ENCODE measurements at places on chromosomes 2 and 18.

DNA sequence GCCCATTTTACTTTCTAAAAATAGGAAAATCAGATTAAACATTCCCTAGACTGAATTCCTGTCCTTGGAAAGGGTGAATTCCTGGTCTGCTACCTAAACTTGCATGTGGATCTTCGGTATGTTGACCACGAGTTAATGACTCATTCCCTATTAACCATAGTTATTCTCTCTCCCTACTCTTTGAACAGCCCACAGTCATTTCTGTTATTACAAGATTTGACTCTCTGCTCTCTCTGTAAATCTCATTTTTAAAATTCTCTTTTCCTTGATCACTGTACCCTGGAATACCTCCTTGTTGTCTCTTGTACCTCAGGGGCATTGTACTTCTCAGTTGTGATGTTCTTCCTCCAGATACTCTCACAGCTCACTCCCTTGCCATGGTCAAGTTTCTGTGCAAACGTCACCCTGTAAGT lies 92.0 kb upstream of the GULP1 start:
- DNase-seq = no peak

GRCh38 chr2:14720739-14721138 lies 88.2 kb downstream of the LRATD1 start:
- DNase-seq = no peak

DNA sequence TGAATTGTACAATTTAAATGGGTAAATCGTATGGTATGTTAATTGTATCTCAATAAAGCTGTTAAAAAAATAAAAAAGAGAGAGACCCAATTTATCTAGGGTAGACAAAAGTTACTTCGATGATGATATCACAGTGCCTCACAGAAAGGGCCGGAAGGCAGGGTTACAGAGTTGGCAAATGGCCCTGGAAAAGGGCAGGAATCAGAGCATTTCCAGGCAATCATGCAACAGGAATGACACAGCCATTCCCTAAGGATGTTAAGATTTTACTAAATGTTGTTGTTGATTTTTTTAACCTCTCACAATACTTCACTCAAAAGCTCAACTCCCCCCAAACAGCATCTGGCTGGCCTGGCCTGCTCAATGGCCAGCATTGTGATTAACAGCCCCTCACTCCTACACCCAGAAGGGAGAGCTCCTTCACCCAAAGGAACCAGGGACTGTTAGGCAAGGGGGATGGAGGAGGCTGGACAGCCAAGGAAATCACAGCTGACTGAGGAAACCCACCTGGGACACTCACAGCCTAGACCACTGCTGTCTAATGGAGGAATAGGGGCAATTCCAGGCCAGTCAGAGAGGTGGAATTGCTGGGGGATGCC lies 7.7 kb upstream of the SP100 start:
- no peak for DNase-seq

DNA sequence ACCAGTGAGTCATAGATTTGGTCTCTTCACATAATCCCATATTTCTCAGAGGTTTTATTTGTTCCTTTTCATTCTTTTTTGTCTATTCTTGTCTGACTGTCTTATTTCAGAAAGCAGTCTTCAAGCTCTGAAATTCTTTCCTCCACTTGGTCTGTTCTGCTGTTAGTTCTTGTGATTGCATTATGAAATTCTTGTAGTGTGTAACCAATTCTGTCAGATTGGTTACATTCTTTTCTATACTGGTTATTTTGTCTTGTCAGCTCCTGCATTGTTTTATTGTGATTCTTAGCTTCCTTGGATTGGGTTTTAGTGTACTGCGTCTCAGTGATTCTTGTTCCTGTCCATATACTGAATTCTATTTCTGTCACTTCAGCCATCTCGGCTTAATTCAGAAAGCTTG lies 18.6 kb downstream of the EHBP1 start:
- no peak for DNase-seq

DNA sequence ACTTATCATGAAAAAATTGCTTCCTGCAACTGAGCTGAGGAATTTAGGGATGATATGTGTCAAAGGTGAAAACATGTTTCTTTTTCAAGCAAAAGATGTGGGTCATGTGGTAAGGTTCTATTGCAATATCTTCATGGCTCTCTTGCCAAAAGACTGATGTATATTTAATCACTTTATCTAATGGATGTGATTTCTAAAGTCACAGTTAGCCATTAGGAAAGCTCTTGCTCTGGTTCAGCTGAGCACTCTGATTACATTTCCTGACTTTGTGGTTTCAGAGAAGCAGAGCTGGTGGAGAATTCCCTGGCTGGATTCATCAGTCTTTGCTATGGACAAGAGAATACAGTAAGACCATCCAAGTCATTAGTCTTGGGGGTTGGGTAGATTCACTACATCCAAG lies 24.4 kb downstream of the SCN9A start:
- DNase-seq = no peak

DNA sequence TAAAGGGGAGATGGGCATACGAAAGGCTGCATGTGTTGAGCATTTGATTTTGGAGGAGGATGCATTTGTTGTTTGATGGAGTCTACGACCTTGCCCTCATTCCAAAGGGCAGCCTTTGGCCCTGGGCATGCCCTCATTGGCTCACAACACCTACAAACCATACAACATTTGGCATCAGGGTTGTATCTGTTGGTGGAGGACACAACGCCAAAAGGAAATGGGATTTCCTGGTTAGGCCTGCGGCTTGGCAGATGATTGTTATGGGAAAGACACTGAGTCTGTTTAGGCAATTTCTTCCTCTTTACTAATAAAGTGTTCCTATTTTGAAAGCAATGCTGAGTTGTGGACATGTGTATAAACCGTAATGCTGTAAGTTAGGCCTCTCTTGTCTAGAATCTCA lies 246.9 kb downstream of the LDLRAD4 start:
- DNase-seq = peak; percentile 63

DNA sequence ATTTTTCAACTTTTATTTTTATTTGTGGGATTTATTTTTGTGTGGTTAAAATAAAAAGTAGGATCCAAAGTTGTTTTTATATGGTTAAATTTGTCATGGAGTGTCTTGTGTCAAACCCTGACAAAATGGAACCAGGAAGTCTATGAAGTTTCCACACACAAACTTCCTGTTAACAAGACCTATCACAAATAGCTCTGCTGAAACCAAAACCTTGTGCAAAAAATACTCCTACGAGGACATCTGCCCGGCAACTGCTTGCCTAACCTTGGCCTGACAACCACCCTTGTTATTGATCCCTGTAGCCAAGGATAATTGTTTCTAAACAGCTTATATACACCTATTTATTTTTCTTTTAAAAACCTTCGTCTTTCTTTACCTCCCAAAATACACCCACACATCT lies 389.6 kb downstream of the TRIB2 start:
- no peak for DNase-seq
